ENCODE measurements at places on chromosomes 2 and 18.

GRCh38 chr18:3025544-3025943 is 12.6 kb upstream of the LPIN2 start:
- no peak for DNase-seq

GRCh38 chr18:40356168-40356567 is 1598.9 kb upstream of the PIK3C3 start:
- DNase-seq: no peak

GRCh38 chr2:100257939-100258338 is 64.4 kb downstream of the LONRF2 start:
- peak; percentile 50 for DNase-seq

DNA sequence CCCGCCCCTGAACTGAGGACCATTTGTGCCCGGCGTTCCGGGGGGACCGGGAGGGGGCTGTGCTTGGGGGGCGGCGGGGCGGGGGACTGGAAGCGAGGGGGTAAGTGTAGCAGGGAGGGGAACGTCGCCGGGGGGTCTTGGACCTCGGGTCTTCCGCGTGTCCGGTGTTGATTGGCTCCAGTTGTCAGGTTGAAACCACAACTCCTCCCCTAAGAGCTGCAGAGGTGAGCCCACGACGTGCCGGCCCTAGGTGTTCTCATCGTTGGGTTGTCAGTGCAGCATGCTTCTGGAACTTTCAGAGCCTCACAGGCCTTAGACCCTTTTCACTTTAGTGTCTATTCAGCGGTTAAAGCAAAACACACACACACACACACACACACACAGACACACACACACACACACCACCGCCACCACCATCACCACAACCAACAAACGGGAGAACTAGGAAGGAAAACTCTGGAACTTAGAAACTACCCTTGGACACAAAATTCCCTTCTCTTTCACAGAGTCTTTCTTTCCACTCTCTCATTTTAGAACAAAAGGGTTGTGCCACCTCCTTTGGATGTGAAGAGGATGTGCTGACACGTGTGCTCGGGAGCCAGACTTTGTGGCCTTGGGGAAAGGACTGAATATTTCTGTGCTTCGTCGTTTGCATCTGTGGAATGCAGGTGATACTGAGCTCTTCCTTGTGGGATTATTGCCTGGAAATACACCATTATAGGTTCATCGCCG is 6.7 kb upstream of the DLX2 start:
- DNase-seq: no peak

GRCh38 chr2:88832311-88832991 is 141.0 kb downstream of the RPIA start:
- DNase-seq: no peak

- DNase-seq: no peak
These were observed 14.7 kb upstream of the BCL11A start for GRCh38 chr2:60567919-60568768.

GRCh38 chr2:178844269-178844668 is 37.0 kb upstream of the TTN start:
- no peak for DNase-seq

GRCh38 chr2:29011418-29012060 is 30.4 kb downstream of the TOGARAM2 start:
- DNase-seq: no peak

GRCh38 chr2:111194835-111195621 is 74.3 kb downstream of the BCL2L11 start:
- DNase-seq: no peak

GRCh38 chr2:46385786-46386577 is 88.8 kb downstream of the EPAS1 start:
- no peak for DNase-seq
